ENCODE measurements at places on chromosomes 6 and 20.

DNA sequence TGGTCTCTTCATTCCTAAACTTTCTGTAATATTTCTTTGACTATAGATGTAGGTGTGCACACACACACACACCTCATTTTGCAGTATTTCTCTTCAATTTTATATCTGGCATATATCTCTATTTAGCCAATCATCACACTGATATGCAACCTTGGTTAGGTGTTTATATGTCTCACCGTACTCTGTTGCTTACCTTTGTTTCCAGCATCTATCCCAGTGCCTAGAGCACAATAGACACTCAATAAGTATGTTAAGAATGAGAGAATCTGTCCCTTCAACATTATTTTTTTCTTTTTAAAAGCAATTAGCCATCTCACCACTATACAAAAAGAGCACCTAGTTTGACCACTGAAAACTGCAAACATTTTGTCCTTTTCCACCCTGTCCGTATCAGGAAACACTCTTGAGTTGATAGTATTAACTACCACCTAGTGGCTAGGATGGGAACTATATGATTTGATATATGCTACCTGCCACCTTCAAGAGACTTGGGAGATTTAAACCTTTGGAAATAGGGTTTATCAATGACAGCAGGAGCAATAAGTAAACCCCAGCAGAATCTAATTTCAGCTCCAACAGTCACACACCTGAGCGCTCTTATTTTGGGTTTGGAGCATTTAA lies 48.7 kb upstream of the RSPO3 start:
- DNase-seq, result peak; percentile 36

- no peak for DNase-seq
Observed at GRCh38 chr6:85470023-85470410, 20.1 kb downstream of the NT5E start.

DNA sequence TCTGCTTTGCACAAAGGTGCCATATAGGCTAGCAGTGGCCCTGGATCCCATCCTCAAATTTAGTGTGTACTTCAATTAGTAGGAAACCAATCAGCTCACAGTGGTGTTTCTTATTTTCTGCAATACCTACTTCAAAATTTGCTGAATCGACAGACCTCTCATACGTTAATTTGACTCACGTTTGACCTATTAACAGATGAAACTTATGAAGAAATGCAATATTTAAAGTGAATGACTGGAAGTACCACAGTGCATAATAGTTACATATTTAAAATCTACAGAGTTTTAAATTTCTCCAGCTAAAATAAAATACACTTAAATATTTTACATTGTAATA lies 47.6 kb upstream of the MCM9 start:
- no peak for DNase-seq

- peak; percentile 53 for DNase-seq
Observed at GRCh38 chr6:162621246-162621645, 106.3 kb downstream of the PRKN start.

- no peak for DNase-seq
Observed at GRCh38 chr6:121539439-121539838, 104.0 kb downstream of the GJA1 start.

All from HEK293T (cell line).